Stimulated activated CD8-positive, alpha-beta memory T cell treated with anti-CD3 and anti-CD28 coated beads, Interleukin-15, amount 100 ng/mL, for 4 hours (primary cell): ENCODE measurements at places on chromosomes 4 and X.

DNA sequence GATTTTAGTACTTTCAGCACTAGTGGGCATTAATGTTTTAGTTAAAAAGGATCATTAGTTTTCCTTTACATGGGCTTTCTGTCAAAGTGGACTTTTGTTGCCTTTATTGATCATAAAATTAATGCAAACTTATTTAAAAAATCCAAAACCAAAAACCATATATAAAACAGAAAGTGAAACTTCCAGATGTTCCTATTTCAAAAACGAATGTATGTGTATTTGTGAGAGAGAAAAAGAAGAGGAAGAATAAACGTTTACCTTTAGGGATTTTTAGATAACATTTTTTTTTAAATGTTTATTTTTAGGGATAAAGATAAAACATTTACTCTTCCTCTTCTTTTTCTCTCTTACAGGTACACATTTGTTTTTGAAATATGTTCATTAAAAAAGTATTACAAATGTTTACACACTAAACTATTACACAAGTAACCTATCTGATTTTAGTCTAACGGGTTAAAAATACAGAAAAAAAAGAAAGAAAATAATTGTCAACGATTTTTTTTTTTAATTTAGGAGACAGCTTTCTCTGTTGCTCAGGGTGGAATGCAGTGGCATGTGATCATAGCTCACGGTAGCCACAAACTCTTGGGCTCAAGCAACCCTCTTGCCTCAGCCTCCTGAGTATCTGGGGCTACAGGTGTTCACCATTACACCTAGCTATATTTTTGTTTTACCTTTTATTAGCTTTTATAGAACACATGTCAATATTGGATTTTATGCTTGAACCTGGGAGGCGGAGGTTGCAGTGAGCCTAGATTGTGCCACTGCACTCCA lies 16.8 kb upstream of the COX18 start:
- DNase-seq = no peak

DNA sequence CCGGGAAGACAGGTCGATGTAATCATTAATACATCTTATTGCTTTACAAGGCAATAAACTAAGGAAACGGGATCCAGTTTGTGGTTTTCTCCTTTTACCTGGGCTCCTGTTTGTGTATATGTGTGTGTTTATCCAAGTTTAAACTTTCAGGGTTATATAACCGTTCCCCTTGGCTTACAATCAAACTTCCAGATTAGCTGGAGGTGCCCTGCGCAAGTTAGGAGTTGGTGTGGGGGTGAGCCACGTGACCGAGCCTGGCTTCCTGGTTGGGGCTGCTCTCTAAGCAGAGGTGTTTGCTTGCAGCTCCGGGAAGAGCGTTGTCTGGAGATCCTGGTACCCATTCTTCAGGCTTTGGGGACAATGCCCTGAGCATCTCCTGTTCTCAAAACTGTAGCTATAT lies 129.2 kb downstream of the FHDC1 start:
- no peak for DNase-seq

DNA sequence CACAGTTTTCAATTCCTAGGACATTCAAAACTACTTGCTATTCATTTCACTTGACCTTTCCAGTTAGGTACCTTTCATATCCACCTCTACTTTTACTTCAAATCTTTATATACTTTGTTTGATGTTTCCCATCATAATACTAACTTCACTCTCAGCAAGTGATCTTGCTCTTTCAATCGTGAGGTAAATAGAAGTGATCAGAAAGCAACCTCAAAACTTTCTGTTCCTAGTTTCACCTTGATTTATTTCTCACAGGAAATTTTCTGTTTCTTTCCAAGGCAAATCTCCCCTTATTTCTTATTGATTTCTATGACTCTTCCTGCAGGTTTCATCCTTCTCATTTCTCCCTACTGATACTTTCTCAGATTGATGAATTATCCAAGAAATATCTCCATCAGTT lies 623.5 kb downstream of the FSTL5 start:
- no peak for DNase-seq

- no peak for DNase-seq
These were observed 14.5 kb downstream of the ZCCHC18 start for GRCh38 chrX:104126856-104127255.

- DNase-seq = no peak
These were observed 16.1 kb upstream of the USO1 start for GRCh38 chr4:75708218-75708691.

DNA sequence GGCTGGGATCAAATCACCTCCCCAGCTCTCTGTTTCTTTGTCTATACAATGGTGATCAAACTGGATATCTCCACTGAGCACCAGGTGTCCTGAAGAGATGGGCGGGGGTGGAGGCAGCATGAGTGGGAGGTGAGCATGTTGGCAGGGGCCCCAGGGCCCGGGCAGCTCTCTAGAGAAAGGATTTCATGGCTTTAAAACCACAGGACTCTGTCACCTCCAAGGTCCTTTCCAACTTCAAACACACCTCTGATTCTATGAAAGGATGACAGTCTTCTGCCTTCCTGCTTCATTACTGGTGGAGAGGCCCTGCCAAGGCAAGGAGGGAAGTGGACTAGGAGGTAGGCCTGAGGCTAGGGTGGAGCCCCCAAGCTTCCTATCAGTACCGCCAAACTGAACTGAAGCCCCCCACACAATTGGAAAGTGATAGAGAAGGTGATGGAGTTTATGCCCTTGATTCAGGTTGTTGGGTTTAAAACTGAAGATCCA lies 38.6 kb downstream of the TRIM2 start:
- no peak for DNase-seq

DNA sequence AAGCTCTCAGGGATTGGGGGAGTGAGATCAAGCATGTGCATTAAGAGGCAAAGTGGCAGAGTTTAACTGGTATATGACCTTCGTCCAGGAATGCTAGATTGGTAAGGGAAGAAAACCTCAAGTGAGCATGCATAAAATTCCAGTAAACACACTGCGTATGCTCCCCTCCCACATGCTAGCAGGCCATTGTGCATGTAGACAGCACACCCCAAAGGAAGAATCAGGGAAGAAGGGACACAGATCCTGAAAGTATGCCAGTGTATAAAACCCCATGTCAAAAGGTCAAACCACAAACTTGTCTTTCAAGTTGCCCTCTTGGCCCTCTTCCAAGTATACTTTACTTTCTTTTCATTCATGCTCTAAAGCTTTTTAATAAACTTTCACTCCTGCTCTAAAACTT lies 405.2 kb upstream of the CNKSR2 start:
- no peak for DNase-seq

- DNase-seq = no peak
These were observed 22.8 kb upstream of the PDE6B start for GRCh38 chr4:602559-602942.

DNA sequence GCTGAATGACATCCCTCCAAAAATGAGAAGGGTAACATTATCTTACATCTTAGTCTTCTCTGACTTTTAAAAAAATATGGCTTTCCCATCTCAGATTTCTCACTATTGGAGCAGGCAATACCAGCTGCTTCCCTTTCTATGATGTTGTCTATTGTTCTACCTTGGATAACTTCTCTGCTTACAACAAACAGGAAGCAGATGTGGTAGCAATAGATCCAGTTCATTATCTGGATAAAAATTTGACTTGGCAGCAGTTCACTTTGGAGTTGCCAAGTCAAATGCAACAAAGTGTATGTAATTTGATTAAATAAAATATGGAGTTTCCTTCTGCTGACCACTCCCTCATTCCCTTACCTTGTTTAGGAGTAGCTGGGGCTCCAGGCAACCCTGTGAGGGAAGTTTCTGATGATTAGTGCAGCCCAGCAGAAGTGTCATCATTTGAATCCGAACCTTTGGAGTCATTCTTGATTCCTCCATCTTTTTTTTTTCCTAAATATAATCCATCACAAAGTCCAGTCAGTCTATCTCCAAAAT lies 72.0 kb upstream of the GPRIN3 start:
- DNase-seq = no peak
